ENCODE measurements at places on chromosomes 5 and 9. TPM values are rescaled to one million over a fixed set of nuclear protein-coding genes. Genes with fewer than 3 reads are reported as not detected.

Gene HOMER1
- total RNA-seq, result 8.7 TPM

Gene MAN2A1
- total RNA-seq, result 71.1 TPM

Gene RIMOC1
- 7.3 TPM for total RNA-seq

Gene TEK
- 11.7 TPM for total RNA-seq

Gene SV2C
- total RNA-seq, result under 0.01 TPM

Gene FBXW11
- total RNA-seq, result 31.0 TPM

Gene SH3RF2
- total RNA-seq, result 1.9 TPM

Gene GAPT
- 2.5 TPM for total RNA-seq

Gene INSL6
- not detected for total RNA-seq

Gene CTXN3
- not detected for total RNA-seq

Gene ENHO
- 0.67 TPM for total RNA-seq

Gene HAVCR1
- total RNA-seq, result 2.8 TPM

Gene FOXD4L5
- not detected for total RNA-seq

Gene MZB1
- 1.8 TPM for total RNA-seq

Gene JAKMIP2
- 0.25 TPM for total RNA-seq

Gene ACSL6
- total RNA-seq, result 129 TPM
